Activated CD8-positive, alpha-beta memory T cell treated with anti-CD3 and anti-CD28 coated beads for 48 hours (primary cell): ENCODE measurements at places on chromosomes 2 and 18.

- no peak for DNase-seq
Observed at GRCh38 chr2:32061973-32062861, 1.1 kb upstream of the SPAST start.

- DNase-seq, result no peak
Observed at GRCh38 chr2:118459426-118459825, 371.2 kb downstream of the INSIG2 start.

DNA sequence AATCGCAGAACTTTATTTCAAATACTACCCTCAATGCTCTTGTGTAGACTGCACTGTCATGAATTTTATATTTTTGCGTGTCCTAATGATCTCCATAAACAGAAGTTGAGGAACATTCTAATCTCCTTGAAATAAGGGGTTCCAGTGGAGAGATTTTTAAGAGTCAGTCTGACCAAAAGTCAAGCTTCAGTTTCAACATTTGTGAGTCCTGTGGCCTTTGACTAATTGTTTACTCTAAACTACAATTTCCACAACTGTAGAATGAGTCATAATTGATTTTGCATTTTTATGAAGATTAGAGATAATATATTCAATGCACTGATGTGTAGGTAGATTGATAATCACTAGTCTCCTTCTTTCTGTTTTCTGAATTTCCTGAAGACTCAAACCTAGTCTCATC is 720.3 kb upstream of the ID2 start:
- DNase-seq, result no peak

DNA sequence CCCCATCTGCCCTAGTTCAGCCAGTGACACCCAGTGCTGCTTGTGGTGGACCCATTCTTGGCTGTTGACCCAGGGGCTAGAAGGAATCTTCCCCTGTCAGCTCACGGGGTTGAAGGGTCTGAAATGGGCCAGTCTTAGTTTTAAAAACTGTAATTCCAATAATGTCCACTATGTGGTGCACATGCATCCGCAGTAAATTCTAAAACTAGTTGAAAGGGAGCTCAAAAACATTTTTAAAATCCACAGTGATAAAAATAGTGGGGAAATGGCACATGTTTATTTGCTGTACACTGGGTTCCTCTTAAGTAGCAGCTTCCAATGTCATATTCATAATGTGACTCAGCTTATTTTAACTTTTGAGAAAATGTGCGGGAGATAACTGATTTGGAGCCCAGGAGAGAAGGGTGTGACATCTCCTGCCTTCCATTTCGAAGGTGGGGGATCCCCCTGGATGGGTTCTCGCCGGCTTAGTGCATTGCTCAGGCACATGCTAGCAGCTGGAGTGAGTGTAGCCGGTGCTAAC is 32.8 kb downstream of the GRHL1 start:
- DNase-seq, result no peak

DNA sequence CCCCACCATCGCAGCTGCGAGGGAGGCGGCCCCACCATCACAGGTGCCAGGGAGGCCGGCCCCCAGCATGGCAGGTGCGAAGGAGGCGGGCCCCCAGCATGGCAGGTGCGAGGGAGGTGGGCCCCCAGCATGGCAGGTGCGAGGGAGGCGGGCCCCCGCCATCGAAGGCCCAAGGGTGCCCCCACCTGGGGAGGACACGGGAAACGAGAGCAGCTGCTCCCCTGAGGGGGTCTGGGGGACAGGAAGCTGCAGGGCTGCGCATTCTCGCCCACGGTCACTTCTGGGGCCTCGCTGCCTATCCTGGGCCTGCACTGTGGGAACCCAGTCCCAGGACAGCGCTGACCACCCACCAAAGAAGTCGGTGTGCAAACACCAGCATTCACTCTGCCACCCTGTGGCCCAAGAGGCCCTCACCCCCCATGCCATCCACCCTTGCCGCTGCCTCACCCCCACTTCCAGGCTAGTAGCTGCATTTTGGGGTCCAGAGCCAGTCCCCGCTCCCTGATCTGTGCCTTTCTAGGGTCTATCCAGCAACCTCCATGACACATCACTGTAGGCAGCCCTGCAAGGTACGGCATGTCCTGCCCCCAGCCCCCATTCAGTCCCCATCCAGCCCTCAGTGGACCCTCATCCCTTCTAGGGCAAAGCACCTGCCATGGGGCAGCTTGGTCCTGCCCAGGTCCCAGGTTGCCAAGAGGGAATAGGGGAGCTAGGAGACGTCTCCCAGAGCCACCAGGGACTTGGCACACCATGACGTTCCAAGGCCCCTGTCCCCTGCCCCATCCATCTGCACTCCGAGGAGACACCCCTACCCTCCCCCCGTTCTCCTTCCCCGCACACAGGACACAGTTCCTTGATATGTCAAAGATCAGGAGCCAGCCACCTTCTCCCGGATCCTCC is 24.0 kb upstream of the GPC1 start:
- DNase-seq, result no peak

DNA sequence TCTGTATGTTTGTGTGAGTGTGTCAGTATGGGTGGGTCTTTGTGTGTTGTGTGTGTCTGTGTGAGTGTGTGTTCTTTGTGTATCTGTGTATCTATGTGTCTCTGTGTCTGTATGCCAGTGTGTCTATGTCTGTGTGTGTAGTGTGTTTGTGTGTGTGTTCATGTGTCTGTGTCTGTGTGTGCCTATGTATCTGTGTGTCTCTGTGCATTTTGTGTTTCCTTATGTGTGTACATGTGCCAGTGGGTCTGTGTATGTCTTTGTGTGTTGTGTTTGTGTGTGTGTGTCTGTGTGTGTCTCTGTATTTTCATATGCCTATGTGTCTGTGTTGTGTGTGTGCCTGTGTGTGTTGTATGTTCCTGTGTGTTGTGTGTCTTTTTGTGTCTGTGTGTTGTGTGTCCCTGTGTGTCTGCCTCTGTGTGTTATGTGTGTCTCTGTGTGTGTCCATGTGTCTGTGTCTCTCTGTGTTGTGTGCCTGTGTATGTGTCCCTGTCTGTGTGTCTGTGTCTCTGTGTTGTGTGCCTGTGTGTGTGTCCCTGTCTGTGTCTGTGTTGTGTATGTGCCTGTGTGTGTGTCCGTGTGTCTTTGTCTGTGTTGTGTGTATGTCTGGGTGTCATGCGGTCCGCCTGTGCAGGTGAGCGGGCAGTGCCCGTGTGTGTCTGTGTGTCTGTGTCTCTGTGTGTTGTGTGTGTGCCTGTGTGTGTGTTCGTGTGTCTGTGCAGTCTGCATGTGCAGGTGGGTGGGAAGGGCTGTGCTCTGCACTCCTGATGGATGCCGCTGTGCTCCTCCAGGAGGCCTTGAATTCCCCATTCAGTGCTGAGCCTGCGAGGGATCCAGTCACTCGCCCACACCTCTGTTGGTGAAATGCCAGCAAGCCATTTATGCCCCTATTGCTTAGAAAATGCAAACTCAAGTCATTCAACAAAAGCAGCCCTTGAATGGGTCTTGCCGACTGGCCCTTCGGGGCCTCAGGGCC is 37.4 kb downstream of the KLHL29 start:
- no peak for DNase-seq

DNA sequence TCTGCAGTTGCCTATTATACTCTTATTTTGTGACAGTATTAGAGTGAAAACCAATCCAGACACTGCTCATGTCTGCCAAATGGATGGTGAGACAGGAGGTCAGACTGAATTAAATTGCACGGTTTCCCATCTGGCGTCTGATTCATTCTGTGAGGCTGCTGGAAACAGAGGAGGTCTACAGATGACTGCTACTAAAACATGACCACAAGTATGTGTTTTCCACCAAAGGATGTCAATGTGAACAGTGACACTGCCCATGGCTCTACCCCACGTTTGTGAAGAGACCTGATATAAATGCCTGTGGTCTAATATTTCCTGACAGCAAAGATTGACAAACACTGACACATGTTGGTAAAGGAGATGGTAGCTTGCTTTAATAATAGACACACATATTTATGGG is 104.3 kb upstream of the ST6GAL2 start:
- no peak for DNase-seq

DNA sequence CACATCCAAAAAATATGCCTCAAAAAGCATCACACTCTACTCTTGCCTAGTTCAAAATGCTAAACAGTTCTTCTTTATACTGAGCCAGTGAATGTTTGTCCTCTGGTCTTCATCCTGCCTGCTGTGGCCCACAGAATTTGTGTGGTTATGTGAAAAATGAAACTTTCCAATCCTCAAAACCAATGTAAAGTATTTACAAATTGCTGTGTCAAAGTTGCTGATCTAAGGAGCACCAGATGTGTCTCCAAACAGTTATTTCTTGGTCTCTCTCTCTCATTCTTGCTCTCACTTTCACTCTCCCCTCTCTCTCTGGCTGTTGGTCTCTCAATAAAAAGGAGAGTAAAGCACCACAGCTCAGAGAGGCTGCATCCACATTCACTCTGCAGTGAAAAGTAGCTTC is 23.0 kb downstream of the EPHA4 start:
- no peak for DNase-seq

GRCh38 chr2:232362174-232362900 is 16.2 kb upstream of the ALPP start:
- no peak for DNase-seq

DNA sequence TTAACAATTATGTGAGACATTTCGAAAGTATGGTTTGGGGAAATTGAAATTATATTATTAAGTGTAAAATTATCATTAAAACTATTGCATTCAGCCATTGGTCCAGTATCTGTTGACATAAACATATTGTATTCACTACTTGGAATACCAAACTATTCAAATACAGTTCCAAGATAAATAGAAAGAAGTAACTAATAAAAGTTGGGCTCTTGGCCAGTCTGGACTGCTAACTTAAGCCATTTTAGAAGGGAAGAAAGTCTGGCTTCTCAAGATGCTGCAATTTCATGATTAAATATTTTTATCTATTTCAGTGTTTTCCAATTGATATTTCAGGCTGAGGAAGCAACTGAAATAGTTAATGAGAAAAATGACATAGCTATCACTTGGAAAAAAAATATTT is 109.8 kb upstream of the CHRNA1 start:
- no peak for DNase-seq

DNA sequence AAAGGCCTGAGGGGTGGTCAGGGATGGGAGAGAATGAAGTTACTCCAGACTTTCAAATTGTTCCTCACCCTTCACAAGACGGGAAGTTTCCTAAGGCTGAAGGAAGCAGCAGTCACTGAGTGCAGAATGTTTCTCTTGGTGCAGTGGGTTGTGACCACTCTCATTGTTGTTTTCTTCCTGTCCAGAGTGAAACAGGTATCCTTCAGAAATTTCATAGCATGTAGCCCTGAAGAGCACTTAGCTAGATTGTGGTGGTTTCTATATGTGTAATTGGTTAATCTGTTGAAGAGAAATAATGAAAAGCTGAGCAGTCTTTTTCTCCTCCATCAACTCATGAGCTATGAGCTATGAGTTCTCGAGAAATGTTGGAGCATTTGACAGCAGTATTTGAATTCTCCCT is 96.8 kb downstream of the GPD2 start:
- no peak for DNase-seq

DNA sequence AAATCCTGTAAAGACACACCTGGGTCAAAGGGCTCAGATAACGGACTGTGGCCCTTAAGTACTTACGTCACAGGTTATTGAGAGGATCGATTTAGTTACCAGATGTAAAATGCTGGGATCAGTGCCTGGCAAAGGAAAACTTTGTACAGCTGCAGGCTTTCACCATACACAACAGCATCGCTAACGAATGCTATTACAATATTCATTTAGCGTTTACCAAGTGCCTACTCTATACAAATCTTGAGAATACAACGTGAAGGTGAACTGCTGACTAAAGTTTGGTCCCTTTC is 619 bp upstream of the MSH6 start:
- DNase-seq, result no peak

GRCh38 chr2:181070119-181070835 is 89.9 kb downstream of the UBE2E3 start:
- no peak for DNase-seq

GRCh38 chr18:58247363-58247834 is 203.4 kb downstream of the NEDD4L start:
- DNase-seq, result no peak

- DNase-seq, result no peak
Observed at GRCh38 chr2:64325477-64325851, 128.5 kb upstream of the LGALSL start.

- no peak for DNase-seq
Observed at GRCh38 chr2:72937356-72937669, 20.0 kb downstream of the EMX1 start.

DNA sequence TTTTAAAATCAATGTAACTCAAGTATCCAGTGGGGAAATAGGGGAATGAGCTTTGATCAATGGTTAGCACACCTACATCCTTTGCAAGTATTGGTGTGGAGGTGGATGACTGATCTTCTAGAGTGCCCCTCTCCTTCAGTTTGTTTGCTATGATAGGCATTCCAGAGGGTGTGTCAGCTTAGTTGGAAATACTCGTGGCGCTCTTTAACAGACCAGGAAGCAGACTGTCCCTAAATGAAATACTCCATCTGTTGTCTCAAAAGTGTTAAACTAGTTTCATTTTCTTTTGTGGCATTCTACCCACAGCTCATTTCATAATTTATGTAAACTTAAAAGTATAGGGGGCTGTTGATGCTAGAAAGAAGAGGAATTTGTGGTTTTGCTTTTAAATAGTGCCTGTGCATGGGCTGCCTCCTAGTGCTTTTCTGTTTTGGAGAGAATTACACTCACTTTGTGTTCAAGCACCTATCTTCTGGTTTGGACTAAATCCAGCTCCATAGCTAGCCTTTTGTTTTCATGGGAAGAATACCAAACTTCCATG is 66.2 kb downstream of the STAT1 start:
- no peak for DNase-seq

DNA sequence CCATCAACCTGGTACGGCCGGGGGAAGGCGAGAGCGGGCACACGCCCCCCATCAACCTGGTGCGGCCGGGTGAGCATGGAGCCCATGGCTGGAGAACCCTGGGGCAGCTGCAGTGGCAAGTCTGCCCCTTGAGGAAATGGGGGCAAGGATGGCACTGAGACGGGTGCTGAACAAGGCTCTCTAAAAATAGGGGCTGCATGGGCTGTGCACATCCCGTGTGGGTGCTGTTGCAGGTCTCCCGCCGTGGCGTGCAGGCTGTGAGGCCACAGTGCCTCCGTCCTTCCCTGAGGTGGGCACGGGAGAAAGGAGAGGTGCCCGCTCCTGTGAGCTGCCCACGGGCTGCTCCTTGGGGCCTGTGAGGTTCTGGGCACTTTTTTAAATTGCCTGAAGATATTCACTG is 99.2 kb downstream of the NFATC1 start:
- DNase-seq, result no peak

GRCh38 chr18:32929213-32929612 is 156.4 kb upstream of the KLHL14 start:
- no peak for DNase-seq

GRCh38 chr2:117958186-117958585 is 55.7 kb downstream of the CCDC93 start:
- DNase-seq, result no peak

GRCh38 chr18:55321265-55322177 is 266.5 kb downstream of the TCF4 start:
- no peak for DNase-seq
